ENCODE measurements at places on chromosomes 2 and 18. TPM values are rescaled to one million over a fixed set of nuclear protein-coding genes. Genes with fewer than 3 reads are reported as not detected.

DTNA gene
- not detected for total RNA-seq

MPV17 gene
- total RNA-seq, result 63.9 TPM

BCL2 gene
- 28.2 TPM for total RNA-seq

SMARCAL1 gene
- total RNA-seq, result 25.6 TPM

MOCOS gene
- 0.16 TPM for total RNA-seq

DSG2 gene
- total RNA-seq, result 0.05 TPM

CNRIP1 gene
- total RNA-seq, result 0.98 TPM

CHRND gene
- not detected for total RNA-seq

LONRF2 gene
- total RNA-seq, result not detected

C18orf54 gene
- total RNA-seq, result 2.0 TPM

ABCG8 gene
- not detected for total RNA-seq

ALPP gene
- not detected for total RNA-seq
